Activated CD4-positive, alpha-beta T cell treated with anti-CD3 and anti-CD28 coated beads, Interleukin-2, amount 50 U/mL, for 16 hours (primary cell): ENCODE measurements at places on chromosomes 12 and 14.

GRCh38 chr12:103128862-103129501 lies 171.5 kb downstream of the ASCL1 start:
- no peak for DNase-seq

DNA sequence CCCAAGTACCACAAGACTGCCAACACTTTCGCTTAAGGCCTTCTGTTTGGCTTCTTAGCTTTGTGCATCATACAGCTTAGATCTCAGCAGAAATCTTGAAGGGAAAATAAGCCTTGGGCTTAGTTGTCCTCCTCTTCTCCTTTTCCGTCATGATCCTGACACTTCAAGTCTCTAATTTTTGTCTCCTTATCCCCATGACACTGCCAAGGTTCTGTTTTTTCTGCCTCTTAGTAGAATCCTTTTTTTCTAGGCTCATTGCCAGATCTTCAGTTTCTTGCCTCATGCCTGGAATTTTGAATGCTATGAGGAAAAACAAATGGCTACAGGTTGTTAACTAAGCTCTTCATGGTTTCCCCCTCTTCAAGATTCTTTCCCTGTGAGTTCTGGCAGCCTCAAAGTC lies 450.4 kb downstream of the LRFN5 start:
- DNase-seq: no peak

GRCh38 chr14:27845902-27846301 lies 920.7 kb upstream of the FOXG1 start:
- DNase-seq: no peak

DNA sequence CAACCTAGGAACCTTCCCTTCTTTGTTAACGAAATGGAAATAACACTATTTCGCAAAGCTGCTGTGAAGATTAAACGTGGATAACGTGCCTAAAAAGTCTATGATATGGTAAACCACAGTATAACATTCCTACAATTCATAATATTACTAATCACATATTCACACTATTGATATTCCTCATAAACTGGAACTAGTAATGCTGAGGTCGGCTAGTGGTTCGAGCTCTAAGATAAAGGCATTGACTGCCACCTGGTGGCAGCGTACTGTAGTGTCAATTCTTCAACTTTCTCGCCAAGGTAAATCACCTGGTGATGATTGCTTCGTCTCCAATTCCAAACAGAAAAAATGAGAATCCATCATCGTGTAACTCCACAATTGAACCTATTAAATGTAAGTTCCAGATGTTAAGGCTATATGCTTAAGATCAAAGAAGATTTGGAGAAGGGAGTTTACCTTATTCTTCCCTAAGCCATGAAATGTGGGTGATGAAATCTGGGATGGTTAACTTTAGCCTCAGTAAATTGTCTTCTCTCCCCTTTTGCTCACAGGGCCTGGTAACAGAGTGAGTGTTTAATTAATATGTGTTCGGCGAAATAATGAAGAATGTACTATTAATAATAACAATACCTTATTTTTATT lies 197.5 kb upstream of the TMEM132C start:
- DNase-seq: peak; percentile 40

DNA sequence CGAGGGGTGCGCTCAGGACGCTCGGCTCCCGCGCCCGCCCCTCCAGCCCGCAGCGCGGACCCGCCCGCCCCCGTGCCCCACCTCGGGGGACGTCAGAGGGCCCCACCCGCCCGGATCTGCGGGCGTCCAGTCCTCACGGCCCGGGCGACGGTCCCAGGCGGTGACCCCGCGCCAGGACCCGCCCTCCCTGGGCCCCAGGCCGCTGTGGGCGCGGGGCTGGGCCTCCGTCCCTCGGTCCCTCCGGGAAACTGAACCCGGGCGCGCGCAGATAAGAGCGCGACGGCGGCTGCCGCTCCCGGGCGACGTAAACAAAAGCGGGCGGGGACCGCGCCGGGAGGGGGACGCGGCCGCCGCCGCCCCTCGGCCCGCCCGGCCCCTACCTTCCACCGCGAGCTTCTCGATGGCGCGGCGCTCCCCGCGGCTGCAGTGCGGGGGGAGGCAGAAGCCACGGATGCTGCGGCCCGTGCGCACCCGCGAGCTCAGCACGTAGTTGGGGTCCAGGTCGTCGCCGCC lies 1.1 kb downstream of the CKB start:
- DNase-seq: no peak

- DNase-seq: no peak
Observed at GRCh38 chr12:32477714-32478113, 78.4 kb downstream of the FGD4 start.

DNA sequence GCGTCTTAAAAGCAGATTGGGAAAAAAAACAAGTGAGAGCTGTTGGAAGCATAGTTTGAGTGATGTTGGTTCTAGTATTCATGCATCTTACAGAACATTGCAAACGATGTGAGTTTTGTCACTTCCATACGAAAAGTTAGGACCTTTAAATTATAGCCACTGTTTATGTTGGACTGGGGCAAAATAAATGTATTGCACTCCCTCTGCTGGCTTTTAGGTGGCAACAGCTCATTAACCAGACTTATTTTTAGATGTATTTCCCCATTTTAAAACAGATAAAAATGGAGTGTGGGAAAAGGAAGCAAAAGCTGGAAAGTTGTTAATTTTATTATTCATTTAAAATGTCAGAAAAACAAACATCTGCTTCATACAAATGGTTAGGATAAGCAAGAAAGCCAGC lies 111.9 kb downstream of the LGR5 start:
- DNase-seq: no peak

DNA sequence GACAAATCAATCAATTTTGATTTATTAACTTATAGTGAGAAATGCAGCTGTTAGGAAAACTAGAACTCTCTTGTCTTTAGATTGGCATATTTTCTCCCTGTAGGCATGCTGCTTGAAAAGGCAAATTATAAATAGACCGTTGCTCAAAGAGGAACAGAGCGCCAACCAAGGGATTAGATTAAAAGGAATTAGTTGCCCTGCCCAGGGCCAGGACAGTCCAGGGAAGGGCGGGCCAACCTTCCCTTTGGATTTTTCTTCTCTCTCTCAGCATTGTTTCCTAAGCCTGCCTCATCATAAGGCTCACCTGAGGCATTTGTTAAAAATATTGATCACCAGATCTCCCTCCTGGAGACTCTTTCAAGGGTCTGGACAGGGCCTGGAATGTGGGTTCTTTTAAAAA lies 8.6 kb downstream of the CIPC start:
- no peak for DNase-seq
